ENCODE measurements at places on chromosomes 1 and 21. TPM values are rescaled to one million over a fixed set of nuclear protein-coding genes. Genes with fewer than 3 reads are reported as not detected.

DNA sequence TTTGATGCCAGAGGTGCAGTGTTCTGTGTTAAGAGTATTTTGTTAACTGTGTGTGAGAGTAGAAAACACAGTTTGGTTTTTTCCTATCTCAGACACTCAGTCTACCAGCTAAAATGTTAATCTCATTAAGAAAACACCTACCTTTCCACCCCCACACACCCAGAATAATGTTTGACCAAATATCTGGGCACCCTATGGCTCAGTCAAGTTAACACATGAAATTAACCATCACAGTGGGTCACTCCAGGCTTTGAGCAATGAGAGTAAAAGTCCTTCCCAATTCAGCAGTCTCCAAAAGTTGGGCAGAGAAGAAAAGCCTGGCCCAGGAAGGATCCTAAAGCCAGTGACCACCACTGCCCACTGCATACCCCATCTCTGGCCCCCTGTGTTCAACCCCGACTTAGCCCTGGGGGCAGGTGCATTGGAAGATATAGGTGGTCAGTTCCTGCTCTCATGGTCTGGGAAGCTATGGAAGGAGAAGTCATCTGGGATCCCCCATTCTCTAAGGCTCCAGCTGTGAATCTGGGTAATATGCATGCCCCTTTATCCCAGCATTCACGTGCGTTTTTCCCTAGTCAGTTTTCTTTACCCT is 50.2 kb upstream of the CSF3R start:
- DNase-seq: no peak

WNT2B gene
- not detected for polyA plus RNA-seq

KRTAP24-1 gene
- not detected for polyA plus RNA-seq

DNA sequence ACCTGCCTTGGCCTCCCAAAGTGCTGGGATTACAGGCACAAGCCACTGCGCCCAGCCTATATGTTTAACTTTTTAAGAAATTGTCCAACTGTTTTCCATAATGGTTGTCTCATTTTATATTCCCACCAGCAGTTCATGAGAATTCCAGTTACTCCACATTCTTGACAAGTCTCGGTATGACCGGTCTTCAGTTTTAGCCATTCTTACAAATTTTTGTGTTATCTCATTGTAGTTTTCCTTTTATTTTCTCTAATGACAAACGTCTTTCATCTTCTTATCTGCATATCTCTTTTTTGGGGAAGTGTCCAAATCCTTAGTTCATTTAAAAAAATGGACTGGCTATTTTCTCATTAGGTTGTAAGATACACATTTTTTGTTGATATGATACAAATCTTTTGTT is 132.5 kb downstream of the HS2ST1 start:
- no peak for DNase-seq

- DNase-seq: no peak
Measured at GRCh38 chr1:54559111-54559548, 11.1 kb downstream of the ACOT11 start.

DNA sequence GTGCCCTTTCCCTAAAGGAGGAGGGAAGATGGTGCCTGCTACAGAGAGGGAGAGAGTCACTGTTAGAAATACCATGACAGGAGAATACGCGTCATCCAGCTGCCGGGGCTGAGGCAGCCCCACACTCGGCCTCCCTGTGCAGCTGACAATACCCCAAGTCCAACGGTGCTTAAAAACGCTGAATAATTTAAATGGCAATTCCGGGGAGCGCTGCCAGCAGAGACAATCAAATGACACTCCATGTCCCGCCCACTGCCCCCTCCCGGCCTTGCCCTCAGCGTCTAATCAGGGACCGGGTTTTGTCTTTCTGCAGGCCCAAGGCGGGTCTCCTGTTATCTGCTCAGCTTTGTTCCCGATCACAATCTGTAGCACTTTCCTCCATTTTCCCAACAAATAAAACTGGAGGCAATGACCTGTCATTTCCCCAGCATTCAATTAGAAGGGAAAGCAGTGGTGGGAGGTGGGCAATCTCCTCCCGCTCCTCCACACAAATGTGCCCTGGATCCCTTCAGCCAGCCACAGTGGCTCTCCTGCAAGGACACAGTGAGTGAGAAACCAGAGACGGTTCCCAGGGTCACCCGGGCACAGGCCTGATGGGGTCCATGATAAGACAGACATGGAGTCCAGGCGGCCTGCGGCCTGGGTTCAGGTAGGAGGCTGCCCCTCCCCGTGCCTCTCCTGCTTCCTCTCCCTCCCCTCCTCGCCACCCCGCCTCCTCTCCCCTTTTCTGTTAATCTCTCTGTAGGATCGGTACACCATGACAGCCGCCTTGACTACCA is 42.7 kb upstream of the AJAP1 start:
- DNase-seq: no peak

DNA sequence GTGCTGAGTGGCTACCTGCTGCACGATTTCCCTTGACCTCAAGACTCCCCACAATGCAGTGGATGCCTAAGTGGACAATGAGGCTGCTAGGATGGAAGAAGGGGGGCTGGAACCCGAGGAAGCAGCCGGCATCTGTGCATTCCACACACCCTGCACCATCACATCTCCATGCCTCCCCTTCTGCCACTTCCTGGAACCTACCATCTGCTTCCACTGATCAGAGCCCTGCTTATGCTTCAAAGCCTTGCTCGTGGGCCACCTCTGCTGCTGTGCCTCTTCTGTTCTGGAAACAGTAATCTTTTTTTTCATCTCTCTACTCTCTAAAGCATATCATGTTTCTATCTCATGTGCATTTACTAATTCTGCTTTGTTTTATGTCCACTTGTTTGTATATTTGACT is 66.2 kb upstream of the WDR26 start:
- DNase-seq: no peak

GRCh38 chr1:29451368-29451892 is 215.1 kb downstream of the PTPRU start:
- no peak for DNase-seq

- DNase-seq: no peak
Measured at GRCh38 chr1:56921479-56921878, 44.3 kb downstream of the C8B start.

SH2D5 gene
- polyA plus RNA-seq: not detected

GRCh38 chr1:2133039-2133878 is 61.3 kb downstream of the FAAP20 start:
- DNase-seq: peak; percentile 98
